ENCODE measurements at places on chromosomes 5 and 9.

GRCh38 chr5:54002779-54003178 is 307.6 kb downstream of the ARL15 start:
- no peak for DNase-seq

GRCh38 chr5:100402071-100402470 is 133.1 kb upstream of the FAM174A start:
- no peak for DNase-seq

- no peak for DNase-seq
Measured at GRCh38 chr5:51650824-51651223, 267.6 kb downstream of the ISL1 start.

GRCh38 chr9:16591092-16591491 is 279.4 kb downstream of the BNC2 start:
- DNase-seq: no peak

GRCh38 chr5:84181093-84181492 is 203.6 kb downstream of the EDIL3 start:
- no peak for DNase-seq

- DNase-seq: no peak
Measured at GRCh38 chr9:15873573-15874177, 320.8 kb downstream of the CCDC171 start.

GRCh38 chr5:1553539-1554409 is 30.0 kb upstream of the LPCAT1 start:
- no peak for DNase-seq

GRCh38 chr5:173878224-173878967 is 9.8 kb upstream of the CPEB4 start:
- no peak for DNase-seq

GRCh38 chr9:76137931-76138330 is 247.5 kb downstream of the PCSK5 start:
- DNase-seq: no peak

GRCh38 chr9:34514816-34515215 is 8.0 kb downstream of the ENHO start:
- no peak for DNase-seq
